ENCODE measurements at places on chromosomes 16 and 17. TPM values are rescaled to one million over a fixed set of nuclear protein-coding genes. Genes with fewer than 3 reads are reported as not detected.

The CCL17 gene
- not detected for total RNA-seq

The KIF18B gene
- 1.8 TPM for total RNA-seq

The KRTAP1-5 gene
- total RNA-seq, result 0.51 TPM

The TPSD1 gene
- total RNA-seq, result 0.82 TPM

DNA sequence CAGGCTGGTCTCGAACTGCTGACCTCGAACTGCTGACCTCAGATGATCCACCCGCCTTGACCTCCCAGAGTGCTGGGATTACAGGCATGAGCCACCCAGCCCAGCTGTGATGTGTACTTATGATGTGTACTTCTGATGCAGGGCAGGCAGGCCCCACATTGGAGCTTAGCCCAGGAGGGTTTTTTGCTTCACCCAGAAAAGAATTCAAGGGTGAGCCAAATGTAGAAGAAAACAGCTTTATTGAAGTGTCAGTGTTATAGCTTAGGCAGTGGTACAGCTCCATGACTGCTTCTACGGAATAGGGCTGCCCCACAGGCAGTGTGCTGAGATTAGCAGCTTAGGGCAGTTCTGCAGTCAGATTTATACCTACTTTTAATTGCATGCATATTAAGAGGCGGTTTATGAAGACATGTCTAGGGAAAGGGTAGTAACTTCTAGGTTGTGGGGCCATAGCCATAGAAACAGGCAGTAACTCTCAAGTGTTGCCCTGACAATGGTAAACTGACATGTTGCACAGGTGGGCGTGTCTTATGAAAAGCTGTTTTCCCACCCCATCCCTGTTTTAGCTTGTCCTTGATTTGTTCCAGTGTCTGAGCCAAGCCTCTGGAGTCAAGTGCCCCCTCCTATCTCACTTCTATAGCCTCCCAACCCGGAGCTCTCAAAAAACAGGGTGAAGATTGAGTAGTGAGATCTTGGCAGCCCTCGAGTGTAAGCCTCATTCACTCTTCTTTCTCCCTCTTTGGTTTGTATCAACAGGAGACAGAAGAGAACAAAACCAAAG lies 24.1 kb upstream of the POLR3E start:
- H3K4me3 ChIP-seq, result no peak overlapping the region
- H3K4me1 ChIP-seq, result no peaks in the 10 kb centered on the region
- no peaks in the 10 kb centered on the region for H3K27me3 ChIP-seq
- no peak for DNase-seq

DNA sequence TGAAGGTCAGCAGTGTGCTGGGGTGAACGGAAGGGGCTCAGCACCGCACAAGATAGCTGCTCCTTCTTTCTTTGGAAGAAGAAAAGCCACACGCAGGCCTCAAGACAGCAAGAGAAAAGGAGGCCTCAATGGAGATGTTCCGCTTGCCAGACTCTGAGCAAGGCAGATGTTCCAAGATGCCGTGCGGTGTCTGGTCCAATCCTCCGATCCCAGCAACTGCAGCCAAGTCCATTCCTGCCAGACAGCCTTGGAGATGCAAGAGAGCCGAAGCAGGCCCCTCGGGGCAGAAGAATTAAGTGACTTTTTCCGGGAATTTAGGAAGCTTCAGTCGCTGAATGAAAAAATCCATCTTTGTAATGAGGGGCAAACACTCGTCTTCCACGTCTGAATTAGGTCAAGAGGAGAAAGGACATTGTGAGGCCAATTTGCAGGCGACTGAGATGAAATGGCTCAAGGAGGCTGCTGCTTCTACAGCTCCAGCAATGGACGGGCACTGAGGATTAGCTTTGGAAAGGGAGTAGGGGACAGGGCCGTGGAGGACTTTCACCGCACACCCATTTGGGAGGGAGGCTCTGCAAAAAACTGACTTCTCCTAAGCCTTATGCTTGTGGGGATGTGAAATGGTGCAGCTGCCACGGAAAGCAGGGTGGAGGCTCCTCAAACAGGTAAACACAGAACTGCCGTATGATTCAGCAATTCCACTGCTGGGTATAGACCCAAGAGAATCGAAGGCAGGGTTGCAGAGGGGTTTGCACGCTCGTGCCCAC lies 44.7 kb downstream of the RPH3AL start:
- DNase-seq, result no peak
- no peak overlapping the region for H3K4me3 ChIP-seq
- H3K4me1 ChIP-seq, result no peaks in the 10 kb centered on the region
- H3K27me3 ChIP-seq, result no peaks in the 10 kb centered on the region
- H3K27ac ChIP-seq, result no peak overlapping the region

DNA sequence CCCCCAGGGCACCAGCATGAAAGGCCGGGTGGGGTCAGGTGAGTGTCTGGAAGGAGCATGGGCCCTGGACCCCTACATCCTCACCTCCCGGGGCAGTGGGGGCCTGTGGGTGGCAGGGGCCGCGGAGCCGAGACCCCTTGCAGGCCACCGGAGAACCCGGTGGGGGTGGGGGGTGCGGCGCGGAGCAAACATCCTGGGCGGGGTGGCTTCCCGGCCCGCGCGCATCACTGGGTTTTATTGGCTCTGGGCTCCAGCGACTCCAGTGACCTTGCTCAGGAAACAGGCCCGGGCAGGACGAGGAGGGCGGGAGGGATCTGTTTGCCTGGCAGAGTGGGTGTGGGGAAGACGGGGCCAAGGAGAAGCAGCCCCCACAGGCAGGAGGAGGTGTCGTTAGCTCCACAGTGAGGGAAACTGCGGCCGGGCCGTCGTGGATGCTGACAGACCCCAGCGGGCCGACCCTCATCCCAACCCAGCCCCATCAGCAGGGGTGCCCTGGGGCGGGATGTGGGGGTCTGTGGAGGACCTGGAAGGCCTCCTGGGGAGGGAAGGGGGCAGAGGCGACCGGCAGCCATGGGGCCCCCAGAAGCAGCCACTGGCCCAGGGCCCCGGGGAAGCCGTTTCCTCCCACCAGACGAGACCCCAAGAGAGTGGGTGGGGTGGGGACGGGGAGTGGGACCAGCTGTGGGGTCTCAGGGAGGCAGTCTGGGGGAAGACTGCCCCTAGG lies 10.6 kb downstream of the SSTR5 start:
- no peaks in the 10 kb centered on the region for H3K27me3 ChIP-seq
- no peak overlapping the region for H3K4me3 ChIP-seq
- DNase-seq, result peak; percentile 77
- peak overlapping the region; percentile 30 for H3K27ac ChIP-seq

DNA sequence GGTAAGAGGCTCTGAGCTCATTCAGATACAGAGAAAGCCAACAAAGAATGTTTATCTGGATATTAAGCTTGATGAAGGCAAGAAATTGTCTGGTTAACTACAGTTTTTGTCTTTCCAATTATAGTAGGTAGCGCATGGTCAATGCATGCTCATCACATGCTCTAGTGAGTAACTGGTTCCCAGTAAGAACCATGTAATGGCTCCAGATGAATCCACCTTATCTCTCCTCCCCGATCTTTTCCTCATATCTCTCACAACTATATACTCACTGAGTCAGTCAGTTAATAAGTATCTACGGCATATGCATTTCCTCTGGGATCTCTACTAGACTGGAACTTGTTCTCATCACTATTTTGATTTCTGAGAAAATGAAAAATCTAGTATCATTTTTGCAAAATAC lies 340.7 kb upstream of the DYNLRB2 start:
- peaks cover 2% of the 10 kb centered on the region for H3K4me1 ChIP-seq
- no peak overlapping the region for H3K27ac ChIP-seq
- no peak for DNase-seq
- no peaks in the 10 kb centered on the region for H3K27me3 ChIP-seq
- no peak overlapping the region for H3K4me3 ChIP-seq

- H3K36me3 ChIP-seq, result no peaks in the 10 kb centered on the region
- no peak for DNase-seq
- no peaks in the 10 kb centered on the region for H3K4me1 ChIP-seq
- no peak overlapping the region for H3K27ac ChIP-seq
Observed at GRCh38 chr16:8194794-8195193, 395.5 kb downstream of the TMEM114 start.

DNA sequence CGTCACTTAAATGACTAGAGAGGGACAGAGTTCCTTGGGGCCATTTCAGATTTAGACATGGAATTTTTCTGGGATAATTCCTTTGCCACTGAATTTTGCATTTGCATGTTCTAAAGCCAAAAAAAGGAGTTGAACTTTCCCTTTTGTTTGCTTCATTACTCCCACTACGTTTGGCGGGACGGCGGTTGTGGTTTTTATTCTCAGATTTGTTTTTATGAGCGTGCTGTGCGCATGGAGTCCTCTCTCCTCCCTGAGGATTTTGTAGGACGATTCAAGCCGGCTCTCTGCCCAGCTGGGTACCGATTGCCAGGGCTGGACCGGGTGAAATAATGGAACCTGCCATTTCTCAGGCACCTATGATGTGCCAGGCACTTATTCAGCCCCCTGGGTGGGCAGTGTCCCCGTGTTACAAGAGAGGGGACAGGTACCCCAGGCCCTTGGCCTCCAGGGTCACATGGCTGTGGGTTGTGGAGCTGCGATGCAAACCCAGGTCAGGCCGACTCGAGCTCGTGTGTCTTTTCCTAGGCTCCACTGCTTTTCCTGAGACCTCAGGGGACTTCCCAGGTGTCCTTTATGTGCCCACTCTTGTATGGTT lies 18.8 kb downstream of the CMIP start:
- H3K27ac ChIP-seq, result no peak overlapping the region
- H3K36me3 ChIP-seq, result no peaks in the 10 kb centered on the region
- no peak for DNase-seq
- no peaks in the 10 kb centered on the region for H3K27me3 ChIP-seq

- DNase-seq, result no peak
- no peak overlapping the region for H3K4me3 ChIP-seq
- H3K27me3 ChIP-seq, result no peaks in the 10 kb centered on the region
- no peaks in the 10 kb centered on the region for H3K4me1 ChIP-seq
- H3K36me3 ChIP-seq, result no peaks in the 10 kb centered on the region
Observed at GRCh38 chr16:78407191-78407590, 307.7 kb downstream of the WWOX start.

DNA sequence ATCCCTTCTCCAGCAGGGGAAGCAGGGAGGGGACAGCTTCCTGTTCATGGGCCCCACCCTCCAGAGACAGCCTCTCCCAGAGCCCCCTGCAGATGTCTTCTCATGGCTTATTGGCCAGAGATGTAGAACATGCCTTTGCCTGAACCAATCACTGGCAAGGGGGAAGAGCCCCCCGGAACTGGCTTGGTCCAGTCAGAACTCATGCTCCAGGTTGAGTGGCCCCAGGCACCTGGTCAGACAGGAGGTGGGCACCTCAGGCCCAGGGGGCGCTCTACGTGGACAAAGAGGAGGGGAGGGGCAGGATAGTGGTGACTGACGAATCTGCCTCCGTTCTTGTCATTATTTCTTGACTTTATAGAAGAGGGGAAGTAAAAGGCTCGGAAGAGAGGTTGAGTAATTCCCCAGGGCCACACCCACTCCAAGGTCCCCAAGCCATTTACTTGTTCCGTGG lies 23.6 kb downstream of the RAB11FIP4 start:
- no peaks in the 10 kb centered on the region for H3K36me3 ChIP-seq
- H3K27me3 ChIP-seq, result no peaks in the 10 kb centered on the region
- H3K4me3 ChIP-seq, result no peak overlapping the region
- no peaks in the 10 kb centered on the region for H3K4me1 ChIP-seq
- no peak overlapping the region for H3K27ac ChIP-seq
- no peak for DNase-seq

DNA sequence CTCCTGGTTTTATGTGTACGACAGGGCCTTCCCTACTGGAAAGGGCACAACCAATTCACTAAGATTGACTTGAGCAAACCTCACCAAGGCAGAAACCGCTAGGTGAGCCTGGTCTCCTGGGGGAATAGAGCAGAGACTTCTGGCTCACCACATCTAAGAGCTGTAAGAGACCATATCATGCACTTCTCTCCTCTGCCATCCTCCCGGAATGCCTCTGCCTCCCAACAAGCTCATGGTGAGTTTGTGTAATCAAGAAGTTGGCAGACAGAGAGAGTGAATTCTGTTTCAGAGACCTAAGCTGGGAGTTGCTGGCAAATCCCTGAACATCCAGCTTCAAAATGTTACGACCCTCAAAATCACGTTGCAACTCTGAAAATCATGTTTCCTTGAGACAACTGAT lies 154.8 kb downstream of the SLC39A11 start:
- no peak for DNase-seq
- H3K4me1 ChIP-seq, result no peaks in the 10 kb centered on the region
- H3K4me3 ChIP-seq, result no peak overlapping the region
- no peak overlapping the region for H3K27ac ChIP-seq
- no peaks in the 10 kb centered on the region for H3K36me3 ChIP-seq

DNA sequence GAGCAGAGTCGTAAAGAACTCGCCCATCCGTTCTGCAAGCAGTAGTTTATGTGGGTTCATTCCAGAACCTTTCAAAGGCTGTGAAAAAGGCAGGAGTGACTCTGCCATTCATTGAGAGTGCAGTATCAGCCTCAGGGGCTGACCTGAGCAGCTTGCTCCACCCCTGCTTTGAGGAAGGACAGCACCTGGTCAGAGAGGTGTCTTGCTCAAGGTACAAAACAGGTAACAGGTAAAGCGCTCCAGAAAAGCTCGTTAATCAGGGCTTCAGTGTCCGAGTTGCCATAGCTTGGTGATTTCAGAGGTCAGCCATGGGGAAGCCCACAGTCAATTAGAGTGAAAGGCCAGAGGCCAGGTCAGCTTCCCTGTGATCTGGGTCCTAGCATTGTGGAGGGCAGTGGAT lies 251.1 kb downstream of the ABCC12 start:
- H3K27me3 ChIP-seq, result no peaks in the 10 kb centered on the region
- no peaks in the 10 kb centered on the region for H3K36me3 ChIP-seq
- no peak overlapping the region for H3K4me3 ChIP-seq
- no peak for DNase-seq
- no peaks in the 10 kb centered on the region for H3K4me1 ChIP-seq
- H3K27ac ChIP-seq, result no peak overlapping the region

DNA sequence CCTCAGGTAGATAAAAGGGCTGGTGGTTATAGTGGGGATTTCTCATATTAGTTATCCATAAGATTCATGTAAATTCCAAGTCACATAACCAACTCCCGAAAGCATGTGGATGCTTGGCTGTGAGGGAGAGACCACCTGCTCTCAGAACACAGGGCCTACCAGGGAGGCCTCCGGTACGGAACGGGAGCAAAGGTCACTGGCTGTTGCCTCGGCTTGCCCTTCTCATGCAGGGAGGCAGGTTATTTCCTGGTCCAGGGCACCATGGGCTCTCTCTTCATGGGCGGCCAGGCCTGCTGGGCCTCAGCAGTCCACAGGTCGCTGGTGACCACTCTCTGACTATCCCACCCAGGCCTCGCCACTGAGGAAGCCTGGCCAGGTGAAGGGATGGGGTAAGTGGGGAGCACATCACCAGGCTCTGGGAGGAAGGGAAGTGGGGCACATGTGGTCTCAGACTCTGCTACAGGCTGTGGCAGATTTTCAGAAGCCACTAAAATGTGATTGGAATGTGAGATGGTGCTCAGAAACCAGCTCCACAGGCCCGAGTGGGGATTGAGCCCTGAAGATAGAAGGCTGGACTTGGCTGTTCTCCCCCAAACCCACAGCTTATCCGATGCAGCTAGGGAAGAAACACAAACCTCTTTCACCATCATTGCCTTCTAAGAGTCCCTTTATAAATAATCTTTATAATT lies 45.4 kb downstream of the HNF1B start:
- no peak overlapping the region for H3K27ac ChIP-seq
- no peaks in the 10 kb centered on the region for H3K36me3 ChIP-seq
- H3K4me1 ChIP-seq, result no peaks in the 10 kb centered on the region
- no peaks in the 10 kb centered on the region for H3K27me3 ChIP-seq

- H3K36me3 ChIP-seq, result no peaks in the 10 kb centered on the region
- no peak overlapping the region for H3K27ac ChIP-seq
- no peaks in the 10 kb centered on the region for H3K27me3 ChIP-seq
Observed at GRCh38 chr17:15112846-15113617, 152.1 kb downstream of the PMP22 start.
